ENCODE measurements at places on chromosomes 2 and 18.

DNA sequence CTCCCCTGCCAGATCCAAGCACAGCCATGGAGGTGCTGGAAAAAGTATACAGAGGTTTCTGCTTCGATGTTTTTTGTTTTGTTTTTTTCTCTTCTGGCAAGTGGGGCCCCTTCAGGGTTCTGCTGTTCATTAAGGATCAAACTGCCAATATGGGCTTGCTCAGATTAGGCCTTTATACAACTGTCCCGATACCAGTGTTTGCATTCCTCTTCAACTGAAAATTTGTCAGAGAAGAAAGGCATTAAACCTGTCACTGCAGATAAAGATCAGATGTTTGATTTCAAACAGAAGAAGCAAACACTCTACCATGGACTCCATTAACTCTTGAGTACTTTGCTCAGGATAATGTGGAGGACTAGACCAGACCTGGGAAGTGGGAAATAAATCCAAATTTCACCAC, 396.0 kb upstream of the SMIM21 start:
- DNase-seq = no peak

DNA sequence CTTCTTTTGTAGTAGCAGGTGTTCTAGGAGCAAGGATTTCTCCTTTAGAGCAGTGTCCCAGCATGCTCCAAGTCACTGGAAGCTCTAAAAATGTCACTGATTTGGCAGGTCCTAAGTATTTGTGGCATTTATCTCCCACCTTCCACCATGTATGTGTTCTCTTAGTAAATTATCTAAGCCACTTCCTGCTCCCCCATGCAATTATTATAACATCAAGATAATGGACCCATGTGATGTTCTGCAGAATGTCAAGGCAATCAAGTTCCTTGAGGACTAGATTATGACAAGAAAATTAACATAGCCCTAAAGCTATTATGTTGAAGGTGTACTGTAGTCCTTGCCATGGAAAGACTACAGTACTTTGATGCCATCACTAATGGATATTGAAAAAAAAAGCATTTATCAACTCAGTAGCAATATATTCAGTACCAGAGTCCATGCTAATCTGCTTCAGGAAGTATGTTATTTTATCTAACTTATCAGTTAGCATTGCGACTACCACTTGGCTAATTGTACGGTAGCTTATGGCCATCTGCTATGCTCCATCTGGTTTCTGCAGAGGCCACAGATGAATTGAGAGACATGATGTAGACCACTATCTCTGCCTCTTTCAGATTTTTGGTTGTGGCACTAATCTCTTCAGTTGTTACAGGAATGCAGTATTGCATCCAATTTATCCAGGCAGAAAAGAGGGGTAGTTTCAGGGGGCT, 56.7 kb downstream of the GPR39 start:
- no peak for DNase-seq

GRCh38 chr2:146324951-146325350, 1519.9 kb upstream of the ACVR2A start:
- DNase-seq = no peak

- DNase-seq = no peak
Observed at GRCh38 chr2:118519511-118519910, 327.9 kb downstream of the EN1 start.

DNA sequence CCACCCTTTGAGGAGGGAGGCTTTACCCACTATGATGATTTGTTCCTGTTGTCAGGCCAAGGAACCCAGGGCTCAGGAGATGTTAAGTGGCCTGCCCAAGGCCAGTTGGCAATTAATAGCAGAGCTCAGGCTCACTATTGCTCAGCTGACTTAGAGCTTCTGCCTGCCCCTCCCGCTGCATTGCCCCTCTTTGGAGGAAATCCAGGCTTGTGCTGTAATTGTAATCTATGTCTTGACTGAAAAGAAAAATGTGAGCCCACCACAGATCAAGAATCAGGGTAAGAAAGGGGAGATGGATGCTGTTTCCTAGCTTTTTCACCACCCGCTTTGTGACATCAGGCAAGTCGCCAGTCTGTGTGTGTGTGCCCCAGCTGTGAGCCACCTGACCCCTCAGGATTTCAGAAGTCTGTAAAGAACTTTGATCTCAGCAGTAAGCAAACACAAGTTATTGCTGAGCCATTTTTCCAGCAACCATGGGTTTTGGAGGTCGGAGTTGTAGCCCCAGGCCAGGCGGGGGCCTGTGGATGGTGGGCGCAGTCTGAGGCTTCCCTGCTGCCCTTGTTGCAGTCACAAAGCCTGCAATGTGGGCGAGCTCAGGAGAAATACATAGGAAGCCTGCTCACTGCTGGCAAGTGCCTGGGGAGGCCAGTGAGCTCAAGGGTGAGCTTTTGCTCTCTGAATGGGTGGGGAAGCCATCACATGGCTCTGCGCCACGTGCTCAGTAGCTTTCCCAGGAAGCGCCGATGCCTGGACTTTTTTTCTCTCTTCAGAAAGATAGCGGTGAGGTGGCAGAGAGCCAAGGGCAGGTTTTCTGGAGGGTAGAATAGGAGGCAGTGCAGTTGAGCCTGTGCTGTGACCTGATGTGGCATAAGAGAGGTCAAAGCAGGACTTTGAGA, 6.1 kb downstream of the CABLES1 start:
- DNase-seq = no peak

DNA sequence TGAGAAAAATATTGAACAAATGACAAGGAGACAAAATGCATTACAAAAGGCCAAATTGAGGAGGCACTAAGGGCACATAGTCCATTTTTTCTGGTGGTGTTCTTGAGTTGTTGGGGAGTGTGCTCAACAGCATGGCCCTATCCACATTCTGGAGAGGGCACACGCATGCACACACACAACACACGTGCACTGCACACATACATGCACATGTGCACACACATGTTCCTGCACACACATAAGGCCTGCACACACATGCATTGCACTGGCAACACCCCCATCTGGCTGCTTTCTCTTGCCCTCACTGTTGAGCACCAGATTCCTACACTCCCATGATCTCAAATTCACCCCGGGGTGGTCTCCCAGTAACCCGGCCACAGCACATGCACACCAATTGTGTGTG, 659.2 kb upstream of the RAB6C start:
- DNase-seq = no peak

DNA sequence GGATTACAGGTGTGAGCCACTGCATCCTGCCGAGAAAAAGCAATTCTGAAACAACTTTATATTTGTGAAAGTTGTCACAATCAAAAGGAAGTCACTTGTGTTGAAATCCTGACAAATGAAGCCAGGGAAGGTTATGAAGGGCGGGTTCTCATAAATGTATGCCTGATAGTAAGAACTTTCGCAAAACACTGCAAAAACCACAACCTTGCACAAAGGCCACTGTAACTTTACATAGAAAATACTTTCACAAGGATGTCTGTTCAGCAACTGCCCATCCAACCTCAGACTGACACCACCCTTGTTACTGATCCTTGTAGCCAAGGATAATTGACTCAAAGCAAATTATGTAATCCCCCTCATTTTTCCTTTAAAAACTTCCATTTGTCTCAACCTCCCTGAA, 90.6 kb downstream of the SLC4A3 start:
- DNase-seq = no peak

- no peak for DNase-seq
Observed at GRCh38 chr2:202346180-202346579, 29.9 kb upstream of the BMPR2 start.

DNA sequence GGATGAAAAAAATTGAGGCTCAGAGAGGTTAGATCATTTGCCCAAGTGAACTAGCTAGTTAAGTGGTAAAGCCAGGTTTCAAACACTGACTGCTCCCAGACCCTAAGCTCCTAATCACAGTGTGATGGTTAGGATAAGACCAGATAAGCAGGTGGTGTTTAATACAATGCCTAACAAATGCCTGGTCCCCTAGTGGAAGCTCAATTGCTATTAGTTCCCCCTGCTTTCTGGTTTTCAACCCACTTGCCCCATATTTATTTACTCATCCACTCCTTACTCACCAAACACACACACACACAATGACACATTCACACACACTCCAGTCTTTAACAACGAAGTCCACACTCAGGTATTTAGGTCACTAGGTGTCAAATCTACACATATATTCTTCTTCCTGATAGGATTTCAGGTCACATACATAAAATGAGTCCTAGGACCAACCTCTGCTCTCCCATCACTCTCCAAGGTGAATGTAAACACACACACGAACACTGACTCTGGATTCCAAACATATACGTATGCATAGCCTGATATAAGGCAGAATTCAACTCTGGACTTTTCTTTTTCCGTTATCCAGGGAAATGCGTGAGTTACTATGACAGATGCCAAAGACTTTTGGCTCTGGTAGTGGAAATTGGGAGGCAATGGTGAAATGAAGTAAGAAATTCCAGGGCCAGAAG, 73.6 kb upstream of the TSPYL6 start:
- DNase-seq = no peak

DNA sequence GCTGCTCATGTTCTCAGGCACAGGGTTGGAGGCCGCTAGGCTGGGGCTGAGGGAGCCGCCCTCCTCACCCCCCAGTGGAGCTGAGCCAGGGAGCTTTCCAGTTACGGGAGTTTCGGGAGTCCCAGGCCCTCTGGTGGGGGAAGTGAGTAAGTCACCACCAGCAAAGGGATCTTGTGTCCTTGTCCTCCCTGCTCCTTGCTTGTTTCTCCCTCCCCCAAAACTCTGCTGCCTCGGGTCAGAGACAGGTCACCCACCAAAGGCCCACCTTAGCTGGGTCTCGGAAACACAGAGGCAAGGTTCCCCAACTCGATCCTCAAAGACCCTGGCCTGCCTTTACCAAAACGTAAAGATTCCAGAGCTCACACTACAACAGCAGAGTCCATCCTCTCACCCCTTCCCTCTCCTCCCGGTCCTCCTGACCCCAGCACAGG, 60.5 kb upstream of the POMC start:
- no peak for DNase-seq

DNA sequence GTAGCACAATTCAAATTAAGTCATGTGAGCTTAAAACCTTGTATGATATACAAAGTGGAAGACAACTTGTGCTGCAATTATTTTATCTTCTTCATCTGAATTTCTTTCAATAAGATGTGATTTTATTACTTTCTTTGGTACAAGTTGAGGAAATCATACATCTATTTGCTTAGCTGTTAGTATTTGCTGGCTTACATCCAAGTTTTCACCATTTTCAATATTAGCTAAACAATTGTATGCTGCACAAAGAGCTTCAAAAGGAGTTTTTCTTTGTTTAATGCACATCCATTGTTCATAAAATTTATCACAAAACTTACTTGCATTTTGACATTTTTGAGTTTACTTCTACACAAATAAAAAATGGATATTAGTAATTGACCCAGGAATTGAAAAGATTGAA, 40.9 kb downstream of the SCN9A start:
- no peak for DNase-seq
